Spleen (tissue), 13 donors: ENCODE measurements at places on chromosomes 2 and 18. TPM values are rescaled to one million over a fixed set of nuclear protein-coding genes. Genes with fewer than 3 reads are reported as not detected.

REG3A gene
- not detected for polyA plus RNA-seq

PARD3B gene
- 0.87 TPM for polyA plus RNA-seq

- H3K36me3 ChIP-seq = no peaks in the 10 kb centered on the region
- H3K27me3 ChIP-seq = no peaks in the 10 kb centered on the region
- H3K4me1 ChIP-seq = no peaks in the 10 kb centered on the region
- no peak overlapping the region for H3K4me3 ChIP-seq
Observed at GRCh38 chr18:58315041-58315440, 271.0 kb downstream of the NEDD4L start.

DNA sequence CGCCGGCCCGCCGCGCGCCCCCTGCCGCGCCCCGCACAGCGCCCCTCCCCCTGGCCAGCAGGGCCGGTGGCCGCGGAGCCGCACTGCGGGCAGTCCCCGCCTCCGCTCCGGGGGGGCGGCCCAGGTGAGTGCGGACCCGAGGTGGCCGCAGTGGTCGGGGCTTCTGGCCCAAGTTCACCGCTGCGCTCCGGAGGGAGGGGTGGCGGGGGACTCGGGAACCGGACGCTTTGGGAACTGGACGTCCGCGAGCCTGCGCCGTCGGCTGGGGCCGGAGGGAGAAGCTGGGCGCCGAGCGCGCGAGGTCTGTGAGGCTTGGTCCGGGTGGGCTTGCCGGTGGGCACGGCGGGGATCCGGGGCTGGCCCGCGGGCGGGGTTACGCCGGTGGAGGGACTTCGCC is 591 bp upstream of the LDLRAD4 start:
- no peak for DNase-seq
- H3K27ac ChIP-seq = peak overlapping the region; percentile 40
- H3K27me3 ChIP-seq = peaks cover 11% of the 10 kb centered on the region
- H3K36me3 ChIP-seq = no peaks in the 10 kb centered on the region
- H3K4me1 ChIP-seq = peaks cover 34% of the 10 kb centered on the region
- H3K4me3 ChIP-seq = peak overlapping the region; percentile 77

- H3K36me3 ChIP-seq = no peaks in the 10 kb centered on the region
- no peaks in the 10 kb centered on the region for H3K27me3 ChIP-seq
- H3K4me1 ChIP-seq = no peaks in the 10 kb centered on the region
Observed at GRCh38 chr18:67486534-67486933, 30.0 kb downstream of the DSEL start.

- no peak overlapping the region for H3K4me3 ChIP-seq
- H3K27ac ChIP-seq = no peak overlapping the region
- H3K36me3 ChIP-seq = peaks cover 42% of the 10 kb centered on the region
- H3K27me3 ChIP-seq = no peaks in the 10 kb centered on the region
Observed at GRCh38 chr2:218262631-218263586, 2.1 kb downstream of the GPBAR1 start.

DNA sequence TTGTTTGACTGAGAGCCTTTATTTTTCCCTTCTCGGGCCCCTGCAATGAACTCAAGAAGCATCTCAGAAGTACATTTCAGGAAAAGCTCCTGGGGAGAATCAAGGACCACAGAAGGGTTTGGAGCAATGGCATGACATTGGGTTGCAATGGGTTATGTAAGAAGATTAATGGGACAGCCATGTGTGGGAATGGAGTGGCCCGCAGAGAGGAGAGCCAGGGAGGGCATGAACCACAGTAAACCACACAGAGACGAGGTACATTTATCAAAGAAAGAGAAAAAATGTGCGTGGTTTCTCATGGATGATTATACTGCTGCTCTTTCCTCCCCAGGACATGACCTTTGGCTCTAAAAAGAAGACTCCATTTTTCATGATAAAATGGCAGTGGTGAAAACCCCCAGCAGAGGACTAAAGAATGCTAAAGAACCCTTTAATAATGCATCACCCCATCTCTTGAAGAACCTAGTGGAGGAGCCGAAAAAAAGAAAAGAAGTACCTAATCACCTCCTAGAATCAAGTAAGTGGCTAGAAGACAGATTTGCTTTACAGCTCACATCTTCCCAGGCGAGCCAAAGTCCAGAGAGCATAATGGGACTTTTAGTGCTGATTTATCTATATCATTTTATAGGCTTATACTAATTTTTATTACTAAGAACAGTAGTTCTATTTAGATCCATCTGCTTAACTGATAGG is 1.7 kb downstream of the CFAP221 start:
- no peak overlapping the region for H3K27ac ChIP-seq
- H3K4me1 ChIP-seq = peaks cover 5% of the 10 kb centered on the region
- DNase-seq = no peak
- peaks cover 65% of the 10 kb centered on the region for H3K27me3 ChIP-seq
- H3K4me3 ChIP-seq = no peak overlapping the region

DNA sequence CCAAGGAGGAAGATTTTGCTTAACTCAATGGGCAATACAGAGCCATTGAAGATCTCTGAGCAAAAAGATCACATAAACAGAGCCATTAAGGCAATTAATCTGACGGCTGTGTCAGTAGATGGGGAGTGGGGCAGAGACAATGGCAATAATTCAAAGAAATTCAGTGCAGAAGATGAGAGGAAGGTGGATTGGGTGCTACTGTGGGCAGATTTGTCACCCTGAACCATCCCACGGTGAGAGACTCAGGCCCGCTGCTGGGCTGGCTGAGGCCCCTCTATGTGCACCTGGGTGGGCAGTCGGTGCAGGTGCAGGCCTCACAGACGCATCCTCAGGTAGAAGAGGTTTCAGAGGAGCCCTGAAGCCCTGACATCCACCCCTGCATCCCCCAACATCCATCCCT is 458.6 kb downstream of the EIPR1 start:
- no peak overlapping the region for H3K4me3 ChIP-seq
- H3K27ac ChIP-seq = no peak overlapping the region
- no peaks in the 10 kb centered on the region for H3K27me3 ChIP-seq
- DNase-seq = no peak
